Activated naive CD8-positive, alpha-beta T cell treated with anti-CD3 and anti-CD28 coated beads for 36 hours (primary cell): ENCODE measurements at places on chromosomes 5 and 9.

DNA sequence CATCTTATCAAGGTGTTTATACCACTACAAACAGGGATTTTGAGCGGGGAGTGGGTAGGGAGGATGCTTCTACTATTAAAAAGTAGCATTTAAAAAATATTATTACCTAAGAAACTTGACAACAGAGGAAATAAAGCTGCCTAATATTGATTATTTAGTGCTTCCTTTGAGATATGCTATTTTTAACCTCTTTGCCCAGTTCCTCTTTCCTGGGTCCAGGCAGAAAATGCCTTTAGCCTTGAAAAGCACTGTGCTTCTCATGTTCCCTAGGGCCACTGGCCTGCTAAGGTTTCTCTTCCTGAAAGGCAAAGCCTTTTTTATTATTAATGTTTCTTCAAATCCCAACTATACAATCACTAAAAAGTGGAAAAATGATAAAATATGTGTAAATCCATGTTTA, 217.2 kb upstream of the HAPLN1 start:
- no peak for DNase-seq

GRCh38 chr5:168603746-168604145, 24.6 kb upstream of the PANK3 start:
- DNase-seq = no peak

DNA sequence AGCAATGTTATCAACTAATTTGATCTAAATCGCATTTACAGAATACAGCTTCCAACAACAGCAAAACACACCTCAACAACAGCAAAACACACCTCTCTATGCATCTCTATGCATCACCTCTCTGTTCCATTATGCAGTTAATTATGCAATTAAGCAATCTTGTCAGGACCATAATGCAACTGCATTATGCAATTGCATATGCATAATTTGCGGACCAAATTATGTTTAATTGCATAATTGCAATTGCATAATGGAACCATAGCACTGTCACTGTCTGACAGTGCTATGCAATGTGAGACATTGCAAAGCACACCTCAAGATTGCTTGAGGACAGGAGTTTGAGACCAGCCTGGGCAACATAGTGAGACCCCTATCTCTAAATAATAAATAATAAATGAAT, 80.4 kb upstream of the PRSS3 start:
- DNase-seq = no peak

DNA sequence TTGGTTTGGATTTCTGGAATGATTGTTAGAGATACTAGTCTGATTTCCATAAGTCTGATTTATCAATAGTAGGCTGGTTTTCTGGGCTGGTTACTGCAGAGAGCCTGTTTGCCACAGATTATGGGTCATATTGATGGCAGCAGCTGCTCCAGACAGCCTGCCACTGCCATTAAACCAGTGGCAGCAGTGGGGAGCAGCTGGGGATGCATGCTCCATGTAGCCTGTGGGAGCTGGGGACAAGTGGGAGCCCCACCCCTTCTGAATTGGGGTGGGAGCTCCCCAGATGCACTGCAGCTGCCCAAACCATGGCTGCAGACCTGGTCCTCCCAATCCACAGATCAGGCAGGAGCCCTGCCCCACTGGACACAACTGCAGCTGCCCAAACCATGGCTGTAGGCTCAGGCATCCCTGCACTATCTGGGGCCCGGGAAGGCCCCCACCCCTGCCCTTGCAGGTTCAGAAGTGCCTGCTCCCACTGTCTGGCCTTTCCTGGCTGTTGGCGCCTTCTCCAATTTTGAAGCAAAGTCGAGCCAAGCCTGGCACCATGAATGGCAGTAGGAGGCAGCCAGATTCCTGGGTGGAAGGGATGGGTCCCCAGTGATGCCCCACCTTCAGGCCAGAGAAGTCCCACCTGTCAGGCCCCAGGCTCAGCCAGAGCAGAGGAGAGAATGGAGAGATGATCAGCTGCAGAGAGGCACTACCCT, 402.9 kb upstream of the TYRP1 start:
- DNase-seq = no peak
